ENCODE measurements at places on chromosomes 12 and 14.

- no peak for DNase-seq
Measured at GRCh38 chr14:50062438-50063085, 53.8 kb downstream of the VCPKMT start.

DNA sequence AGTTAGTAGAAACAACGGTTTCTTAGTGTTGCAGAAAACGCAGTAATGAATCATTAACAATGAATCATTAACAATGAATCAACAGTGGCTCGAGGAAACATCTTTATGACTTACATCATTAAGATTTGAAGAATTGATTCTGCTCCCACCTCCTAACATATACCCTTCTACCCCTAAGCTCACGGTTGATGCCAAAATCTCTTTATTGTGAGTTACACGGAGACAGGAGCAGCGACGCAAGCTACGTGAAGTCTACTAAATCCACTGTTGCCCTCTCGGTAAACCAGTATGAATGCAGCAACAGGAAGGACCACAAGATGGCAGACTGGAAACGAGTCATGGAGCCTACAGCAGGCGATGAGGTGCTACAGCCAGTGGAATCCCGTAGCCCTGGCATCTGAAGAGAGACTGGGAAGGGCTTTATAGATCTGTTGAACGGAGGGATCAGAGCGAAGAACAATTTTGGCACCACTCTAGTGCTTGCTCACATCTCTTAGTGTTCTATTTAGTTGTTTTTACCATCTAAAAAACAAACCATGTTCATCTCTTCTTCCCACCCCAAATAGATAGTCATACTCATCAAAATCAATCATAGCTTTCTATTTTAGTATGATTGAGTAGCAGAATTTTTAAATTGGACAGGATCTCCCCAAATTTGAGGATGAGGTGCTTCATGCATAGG lies 332.7 kb downstream of the DUSP6 start:
- DNase-seq: peak; percentile 63

DNA sequence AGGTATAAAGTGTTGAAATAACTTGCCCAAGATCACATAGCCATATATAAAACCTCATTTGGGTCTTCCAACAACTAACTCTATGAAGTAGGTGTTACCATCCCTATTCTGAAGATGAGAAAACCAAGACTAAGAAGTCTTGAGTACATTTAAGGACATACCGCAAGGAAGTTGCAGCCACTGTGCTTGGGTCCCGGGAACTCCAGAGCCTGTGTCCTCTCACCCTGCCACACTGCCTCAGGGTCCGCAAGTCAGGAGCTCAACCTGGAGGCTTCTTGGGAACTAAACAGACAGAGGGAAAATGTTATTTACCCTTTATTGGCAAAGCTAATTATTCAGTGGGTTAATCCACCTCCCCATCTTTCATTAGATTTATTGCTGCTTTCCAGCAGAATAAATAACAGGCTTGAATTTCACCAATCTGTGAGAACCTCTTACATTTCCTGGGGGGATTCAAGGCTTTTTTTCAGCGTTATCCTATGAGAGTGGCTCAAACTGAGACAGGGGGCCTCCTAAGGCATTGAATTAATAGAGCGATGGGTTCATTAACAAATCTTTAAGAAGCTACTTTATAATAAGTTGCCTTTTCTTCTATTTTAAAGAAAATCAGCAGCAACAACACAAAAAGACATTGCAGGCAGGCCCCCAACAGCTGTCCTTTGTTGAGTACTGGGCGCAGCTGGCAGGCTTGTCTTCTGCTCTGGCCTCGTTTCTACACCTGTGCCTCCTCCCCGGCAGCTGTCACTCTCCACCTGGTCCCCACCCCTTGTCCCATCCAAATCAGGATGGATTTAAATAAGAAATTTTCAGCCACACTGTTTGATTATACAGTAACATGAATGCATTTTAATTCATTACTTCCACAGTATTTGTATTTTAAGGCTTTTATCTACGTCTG lies 25.3 kb downstream of the PHLDA1 start:
- DNase-seq: peak; percentile 79

GRCh38 chr12:10130042-10130441 lies at the start of gene CLEC7A:
CLEC7A (minus strand) TSS chr12:10130199; CDS start chr12:10130082, 117 bp downstream.
- no peak for DNase-seq

DNA sequence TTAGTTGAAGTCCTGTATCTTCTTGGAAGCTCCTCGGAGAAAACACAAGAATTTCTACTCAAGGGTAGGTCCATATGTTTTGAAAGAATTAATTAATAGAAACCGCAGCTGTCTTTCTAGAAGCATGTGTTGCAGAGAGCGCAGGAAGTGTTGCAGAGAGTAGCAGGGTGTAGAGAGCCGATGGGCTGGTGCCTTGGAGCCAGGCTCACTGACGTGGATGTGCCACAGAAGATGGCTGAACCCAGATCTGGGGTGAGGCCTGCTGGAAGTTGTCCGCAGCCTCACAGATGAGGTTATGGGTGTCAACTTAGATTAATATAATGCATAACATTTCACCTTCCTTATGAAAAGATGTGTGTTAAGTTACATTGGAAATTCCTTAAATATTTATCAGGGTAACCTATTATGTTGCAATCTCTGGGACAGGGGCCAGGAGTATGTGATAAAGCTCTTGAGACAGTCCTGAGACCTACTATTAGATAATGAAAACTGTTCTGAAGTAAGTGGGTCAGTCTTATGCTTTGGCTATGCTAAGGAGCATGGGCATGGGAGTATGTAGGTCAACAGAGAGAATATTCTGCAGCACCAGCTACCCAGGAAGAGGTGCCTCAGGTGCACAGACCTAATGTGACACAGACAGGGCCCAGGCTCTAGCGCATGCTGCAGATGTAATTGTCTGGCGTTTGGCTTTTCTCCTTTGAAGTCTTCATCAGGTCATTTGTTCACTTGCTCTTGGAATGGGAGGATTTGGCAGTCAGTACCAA lies 973.3 kb downstream of the BCL11B start:
- no peak for DNase-seq

DNA sequence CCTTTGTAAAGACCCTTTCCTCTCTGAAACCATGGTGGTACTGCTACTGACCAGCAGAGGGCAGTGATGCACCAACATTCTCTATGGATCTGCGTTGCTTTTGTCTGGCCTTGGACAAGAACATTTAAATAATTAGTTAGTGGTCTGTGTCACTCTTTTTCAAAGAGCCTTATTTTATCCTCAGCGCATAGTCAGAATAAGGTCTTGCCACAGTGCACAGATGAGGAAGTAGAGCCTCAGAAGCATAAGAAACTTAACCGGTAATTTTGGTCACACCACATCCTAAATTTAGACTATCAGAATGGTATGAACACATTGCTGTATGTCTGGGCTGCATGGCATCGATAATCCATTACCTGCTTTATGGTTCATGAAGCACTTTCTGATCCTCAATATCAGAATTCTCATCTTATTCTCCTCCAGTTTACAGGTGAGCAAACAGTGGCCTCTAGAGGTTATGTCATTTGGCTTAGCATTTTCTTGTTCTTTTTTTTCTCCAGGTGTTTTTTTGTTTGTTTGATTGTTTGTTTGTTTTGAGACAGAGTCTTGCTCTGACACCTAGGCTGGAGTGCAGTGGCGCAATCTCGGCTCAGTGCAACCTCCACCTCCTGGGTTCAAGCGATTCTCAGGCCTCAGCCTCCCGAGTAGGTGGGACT lies 23.7 kb upstream of the IFT81 start:
- no peak for DNase-seq

DNA sequence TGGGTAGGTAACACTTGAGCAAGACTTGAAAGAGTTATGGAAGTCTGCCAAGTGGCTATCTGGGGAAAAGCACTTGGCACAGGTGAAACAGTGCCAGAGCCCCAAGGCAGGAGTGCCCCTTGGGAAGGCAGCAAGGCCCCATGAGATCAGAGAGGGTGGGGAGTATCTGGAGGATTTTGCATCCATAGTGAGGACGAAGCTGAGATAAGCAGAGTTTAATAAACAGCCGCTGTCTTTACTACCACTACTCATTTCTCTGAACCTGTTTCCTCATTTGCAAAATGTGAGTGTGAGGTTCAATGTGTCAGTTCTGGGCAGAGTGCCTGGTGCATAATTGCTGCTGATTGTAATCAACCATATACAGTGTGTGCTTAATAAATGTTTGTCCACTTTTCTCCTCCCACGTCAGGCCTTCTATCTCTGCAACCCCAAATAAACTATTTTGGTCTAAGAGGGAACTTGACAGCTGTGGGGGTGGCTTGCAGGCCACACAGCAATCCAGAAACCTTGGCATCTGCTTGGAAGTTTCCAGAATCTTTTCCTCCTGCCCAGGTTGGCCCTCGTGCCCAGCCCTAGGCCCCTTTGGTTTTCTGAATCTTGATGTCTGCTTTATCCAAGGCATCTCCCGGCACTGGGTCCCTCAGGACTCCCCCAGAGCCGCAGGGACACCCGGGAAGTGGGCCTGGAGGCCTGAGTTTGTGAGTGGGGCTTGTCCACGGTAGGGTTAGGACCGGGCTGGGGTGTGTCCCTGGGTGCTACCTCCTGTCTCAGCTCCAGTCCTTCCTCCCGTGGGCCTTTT lies 4.5 kb downstream of the ABCB9 start:
- DNase-seq: no peak

DNA sequence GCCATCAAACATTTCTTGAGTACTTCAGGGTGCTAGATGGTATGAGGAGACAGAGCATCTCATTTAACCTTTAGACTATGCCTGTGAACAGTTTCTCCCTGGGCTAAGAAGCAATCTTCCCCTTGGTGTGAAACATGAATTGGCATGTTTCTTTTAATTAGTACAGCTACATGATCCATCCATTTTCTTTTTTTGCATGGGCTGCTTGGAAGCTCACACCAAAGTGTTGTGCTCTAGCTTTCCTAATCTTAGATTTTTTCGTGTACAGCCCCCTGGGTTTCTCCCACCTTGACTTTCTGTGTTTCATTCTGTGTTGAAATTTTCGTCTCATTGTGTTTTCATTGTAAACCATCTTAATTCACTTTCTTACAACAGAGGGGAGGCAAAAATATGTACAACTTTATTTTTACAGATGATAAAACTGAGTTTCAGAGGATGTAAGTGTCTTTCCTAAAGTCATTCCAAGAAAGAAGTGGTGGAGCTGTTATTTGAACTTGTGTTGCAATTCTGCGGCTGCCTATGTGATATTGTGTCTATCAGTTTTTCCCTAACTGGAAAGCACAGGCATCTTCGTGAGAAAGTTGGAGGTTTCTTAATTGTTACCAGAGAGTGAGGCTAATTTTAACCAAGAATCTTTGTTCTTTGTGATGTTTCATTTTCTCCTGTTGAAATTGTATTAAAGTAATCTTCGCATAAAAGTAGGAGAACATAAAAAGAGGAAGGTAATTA lies 64.5 kb downstream of the DAAM1 start:
- no peak for DNase-seq

- DNase-seq: no peak
Measured at GRCh38 chr14:87465770-87466169, 527.2 kb downstream of the GALC start.

GRCh38 chr14:105844810-105845724 lies 318.7 kb downstream of the TMEM121 start:
- DNase-seq: no peak

DNA sequence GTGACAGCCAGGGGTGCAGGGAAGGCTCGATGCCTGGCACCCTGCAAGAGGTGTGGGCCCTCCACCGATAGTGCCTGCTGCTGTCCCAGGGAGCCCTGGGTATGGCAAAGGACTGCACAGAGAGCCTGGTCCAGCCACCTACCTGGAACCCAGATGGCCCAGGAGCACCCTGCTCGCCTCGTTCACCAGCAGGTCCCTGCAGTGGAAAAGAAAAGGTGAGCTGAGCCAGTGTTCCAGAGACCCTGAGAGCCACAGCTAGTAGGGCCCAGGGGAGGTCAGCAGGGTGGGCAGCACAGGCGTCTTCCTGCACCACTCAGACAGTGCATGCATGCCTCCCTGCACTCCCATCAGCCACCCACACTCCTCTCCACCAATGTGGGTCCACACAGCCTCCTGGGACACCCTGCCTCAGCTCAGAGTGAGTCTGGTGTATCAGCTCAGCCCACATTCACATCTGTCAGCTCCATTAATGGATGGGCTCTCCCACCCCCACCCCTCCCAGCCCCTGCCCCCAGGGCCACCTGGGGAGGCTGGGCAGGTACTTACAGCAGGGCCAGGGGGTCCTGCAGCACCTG lies 20.2 kb downstream of the TMEM106C start:
- no peak for DNase-seq

- no peak for DNase-seq
Measured at GRCh38 chr14:100896369-100897060, 7.0 kb downstream of the RTL1 start.

GRCh38 chr12:332581-333205 lies 56.4 kb downstream of the KDM5A start:
- DNase-seq: no peak
